Activated T-cell treated with anti-CD3 and anti-CD28 coated beads for 4 hours (primary cell): ENCODE measurements at places on chromosomes 3 and 15.
A peak's percentile ranks its signal among the peaks of the same experiment; 100 is the strongest.

- no peak for DNase-seq
These were observed 215.3 kb downstream of the ROBO2 start for GRCh38 chr3:77254967-77255831.

DNA sequence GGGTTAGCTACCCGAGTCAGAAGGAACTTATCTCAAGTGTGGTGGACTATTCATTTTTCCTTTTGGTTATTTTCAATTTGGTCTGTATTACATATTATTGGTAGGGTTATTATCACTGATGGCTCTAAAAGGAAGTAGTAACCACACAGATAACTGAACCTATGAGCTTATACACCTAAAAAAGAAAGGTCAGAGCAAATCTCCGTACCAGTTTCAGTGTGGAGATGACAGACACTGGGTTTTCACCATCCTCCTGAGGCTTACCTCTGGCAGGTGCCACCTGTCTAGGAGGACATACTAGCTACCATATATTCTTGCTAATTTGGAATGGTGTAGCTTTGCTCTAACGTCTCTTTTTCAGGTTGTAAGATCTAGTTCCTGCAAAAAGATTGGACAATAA lies 10.2 kb downstream of the GAP43 start:
- DNase-seq = no peak

- no peak for DNase-seq
These were observed 30.5 kb downstream of the CCDC32 start for GRCh38 chr15:40534371-40534770.

DNA sequence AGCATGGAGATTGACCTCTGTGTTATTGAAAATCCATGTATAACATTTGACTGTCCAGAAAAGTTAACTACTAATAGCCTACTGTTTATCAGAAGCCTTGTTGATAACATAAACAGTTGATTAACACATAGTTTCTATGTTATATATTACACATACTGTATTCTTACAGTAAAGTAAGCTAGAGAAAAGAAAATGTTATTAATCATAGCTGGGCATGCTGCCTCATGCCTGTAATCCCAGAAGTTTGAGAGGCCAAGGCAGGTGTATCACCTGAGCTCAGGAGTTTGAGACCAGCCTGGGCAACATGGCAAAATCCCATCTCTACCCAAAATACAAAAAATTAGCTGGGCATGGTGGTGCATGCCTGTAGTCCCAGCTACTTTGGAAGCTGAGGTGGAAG lies 163.3 kb downstream of the EPHA6 start:
- DNase-seq = no peak

DNA sequence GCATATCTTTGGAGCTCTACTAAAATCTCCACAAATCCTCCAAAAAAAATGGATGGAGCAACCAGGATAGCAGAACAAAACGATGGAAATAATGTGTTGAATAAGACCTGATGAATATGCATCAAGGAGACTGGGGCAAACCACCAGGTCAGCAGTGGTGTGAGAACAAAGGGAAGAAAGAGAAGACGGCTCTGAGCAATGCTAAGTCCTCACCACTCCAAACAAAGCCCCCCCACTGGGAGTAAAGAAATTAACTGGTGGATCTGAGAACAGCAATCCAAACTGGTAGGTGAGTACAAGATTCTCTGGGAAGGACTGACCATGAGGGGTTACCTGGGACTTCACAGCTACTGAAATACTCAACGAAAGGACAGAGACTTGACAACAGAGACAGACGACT lies 977.3 kb downstream of the TBL1XR1 start:
- DNase-seq = no peak

GRCh38 chr3:43345877-43346276 lies 59.5 kb downstream of the SNRK start:
- DNase-seq = no peak

- DNase-seq = no peak
These were observed 732 bp upstream of the CRTC3 start for GRCh38 chr15:90529011-90529370.

GRCh38 chr15:96166223-96167200 lies 164.0 kb upstream of the NR2F2 start:
- no peak for DNase-seq

DNA sequence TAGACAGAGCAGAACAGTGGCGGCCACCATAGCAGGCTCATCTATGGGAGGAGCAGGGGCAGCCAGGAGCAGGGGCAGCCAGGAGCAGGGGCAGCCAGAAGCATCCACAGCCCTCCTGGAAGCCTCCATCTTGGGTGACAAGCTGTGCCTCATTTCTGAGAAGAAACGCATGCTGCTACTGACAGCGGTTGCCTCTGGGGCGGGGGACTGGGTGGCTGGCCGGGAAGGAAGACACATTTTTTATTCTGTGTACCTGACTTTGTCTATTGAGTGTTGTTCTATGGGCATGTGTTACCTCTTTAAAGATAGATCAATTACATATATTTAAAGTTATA lies 71.5 kb upstream of the KLF13 start:
- DNase-seq = no peak

GRCh38 chr3:84547971-84548970 lies 410.5 kb upstream of the CADM2 start:
- no peak for DNase-seq

GRCh38 chr3:15347737-15348110 lies 15.3 kb upstream of the SH3BP5 start:
- DNase-seq = no peak

GRCh38 chr3:71407823-71408222 lies 175.7 kb downstream of the FOXP1 start:
- no peak for DNase-seq

DNA sequence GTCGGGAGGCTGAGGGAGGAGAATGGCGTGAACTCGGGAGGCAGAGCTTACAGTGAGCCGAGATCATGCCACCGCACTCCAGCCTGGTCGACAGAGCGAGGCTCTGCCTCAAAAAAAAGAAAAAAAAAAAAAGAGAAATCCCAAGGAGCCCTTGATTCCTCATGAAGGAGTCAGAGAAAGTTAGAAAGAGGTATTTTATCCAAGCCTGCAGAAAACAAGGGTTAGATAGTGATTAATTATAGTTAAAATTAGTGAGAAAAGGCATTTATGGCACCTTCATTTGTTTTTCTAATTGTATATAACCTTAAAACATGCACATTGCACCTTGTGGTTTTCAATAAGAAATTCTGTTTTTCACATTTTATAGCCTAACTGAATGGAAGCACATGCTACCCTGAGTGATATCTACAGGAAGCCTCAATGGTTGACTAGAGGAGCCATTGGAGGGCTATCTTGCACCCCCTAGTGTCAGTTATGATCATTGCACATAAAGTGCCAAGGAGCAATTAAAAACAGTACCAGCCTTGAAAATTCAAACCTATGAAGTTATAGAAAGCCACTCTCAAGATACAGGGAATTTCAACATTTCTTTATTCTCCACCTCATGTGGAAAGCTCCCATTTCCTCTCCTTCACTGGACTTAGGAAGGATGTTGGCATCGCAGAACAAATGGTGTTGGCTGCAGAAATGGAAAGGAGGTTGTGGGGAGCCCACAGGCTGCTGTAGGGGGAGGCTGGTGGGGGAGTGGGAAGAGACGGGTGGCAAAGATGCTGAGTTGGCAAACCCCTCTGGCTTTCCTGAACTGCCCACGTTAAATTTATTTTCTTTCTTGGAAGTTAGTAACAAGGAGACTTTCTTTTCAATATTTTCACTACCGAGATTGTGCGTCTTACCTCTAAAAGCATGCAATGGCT lies 48.5 kb downstream of the ITGA11 start:
- DNase-seq = peak; percentile 34

DNA sequence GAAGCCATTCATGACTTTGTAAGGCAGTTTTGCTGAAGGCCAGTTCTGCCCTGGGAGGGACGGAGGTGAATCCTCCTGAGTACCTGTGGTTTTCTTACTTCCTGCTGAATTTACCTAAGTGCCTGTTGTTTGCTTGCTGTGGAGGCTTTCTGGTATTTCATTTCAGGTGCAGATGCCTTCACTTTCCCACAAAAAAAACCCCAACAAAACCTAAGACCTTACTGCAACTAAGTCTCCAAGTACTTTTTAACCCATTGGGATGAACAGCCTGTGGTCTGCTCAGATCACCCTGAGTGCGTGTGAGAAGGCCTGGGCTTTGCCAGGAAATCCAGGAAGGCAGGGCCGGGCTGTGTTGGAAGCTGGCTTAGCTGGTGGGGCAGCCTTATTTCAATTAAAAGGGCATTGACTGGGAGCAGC lies 65.3 kb downstream of the IGF1R start:
- no peak for DNase-seq

DNA sequence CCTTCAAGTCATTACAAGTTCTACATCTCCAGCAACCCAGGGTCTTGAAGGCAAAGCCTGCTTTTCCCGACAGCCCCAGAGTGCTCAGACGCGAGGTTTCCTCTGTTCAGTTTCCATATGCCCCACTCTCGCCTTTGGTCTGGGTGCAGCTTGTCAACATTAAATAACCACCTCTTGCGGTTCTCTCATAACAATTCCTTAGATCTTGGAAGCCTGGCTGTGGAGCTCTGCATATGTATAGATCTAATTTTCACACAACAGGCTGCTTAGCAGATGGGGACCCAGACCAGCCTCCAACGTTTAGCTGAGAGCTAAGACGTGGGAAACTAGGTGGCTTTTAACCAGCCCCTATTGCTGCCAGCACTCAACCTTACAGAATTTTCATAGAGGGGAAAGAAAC lies 295.5 kb downstream of the RPLP1 start:
- no peak for DNase-seq

- no peak for DNase-seq
These were observed 98.7 kb downstream of the PLD1 start for GRCh38 chr3:171711461-171712170.

- DNase-seq = no peak
These were observed 4.4 kb downstream of the DALRD3 start for GRCh38 chr3:49013738-49014660.

DNA sequence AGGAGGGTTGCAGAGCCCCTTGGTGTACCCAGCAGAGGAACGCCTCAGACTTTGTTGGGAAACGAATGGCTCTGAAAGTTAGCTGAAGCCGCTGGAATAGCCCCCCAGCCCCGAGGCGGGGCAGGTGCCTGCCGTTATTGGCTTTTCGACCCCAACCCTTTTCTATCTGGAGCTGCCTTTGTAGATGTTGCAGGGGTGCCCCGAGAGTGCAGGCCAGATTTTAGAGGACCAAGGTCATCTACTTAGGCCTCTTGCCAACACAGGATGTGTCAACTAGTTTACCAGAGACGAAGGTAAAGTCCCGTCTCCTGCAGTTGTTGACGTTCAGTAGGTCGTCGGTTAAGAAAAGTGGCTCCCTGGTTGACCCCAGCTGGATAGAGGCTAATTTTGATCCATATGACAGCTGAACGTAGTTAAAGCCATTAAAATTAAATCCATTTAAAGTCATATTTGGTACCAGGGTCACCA lies 579 bp upstream of the UBE3A start:
- no peak for DNase-seq

DNA sequence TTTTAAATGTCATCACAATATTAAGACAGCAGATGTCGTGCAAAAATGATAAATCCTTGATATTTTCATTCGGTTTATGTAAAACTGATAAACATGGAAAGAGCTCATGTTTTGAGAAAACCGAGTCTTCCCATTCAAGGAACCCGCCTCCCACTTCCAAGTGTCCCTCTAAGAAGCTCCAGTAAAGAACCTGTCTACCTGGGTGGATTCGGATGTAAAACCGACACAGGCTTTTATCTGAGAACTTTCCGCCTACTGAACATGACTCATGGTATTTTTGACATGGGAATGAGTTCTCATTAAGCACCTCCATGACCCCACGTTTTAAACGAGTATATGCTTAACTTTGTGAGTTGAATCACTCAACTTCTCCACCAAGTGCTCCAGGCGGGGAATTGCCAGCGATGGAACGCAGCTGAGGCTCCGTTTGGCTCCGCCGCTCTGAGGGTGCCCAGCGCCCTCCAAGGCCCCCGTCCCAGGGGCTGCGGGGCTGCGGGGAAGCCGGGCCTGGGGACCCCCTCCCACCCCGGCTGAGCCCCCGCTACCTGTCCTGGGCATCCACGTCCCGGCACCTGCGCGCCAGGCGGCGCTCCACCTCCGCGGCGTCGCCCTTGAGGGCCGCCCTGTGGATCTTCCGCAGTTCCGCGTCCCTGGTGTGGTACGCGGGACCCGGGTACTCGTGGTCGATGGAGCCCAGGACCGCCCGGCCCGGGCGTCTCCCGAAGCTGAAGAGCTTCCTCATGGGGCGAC lies 119.9 kb downstream of the LMLN start:
- peak; percentile 16 for DNase-seq

DNA sequence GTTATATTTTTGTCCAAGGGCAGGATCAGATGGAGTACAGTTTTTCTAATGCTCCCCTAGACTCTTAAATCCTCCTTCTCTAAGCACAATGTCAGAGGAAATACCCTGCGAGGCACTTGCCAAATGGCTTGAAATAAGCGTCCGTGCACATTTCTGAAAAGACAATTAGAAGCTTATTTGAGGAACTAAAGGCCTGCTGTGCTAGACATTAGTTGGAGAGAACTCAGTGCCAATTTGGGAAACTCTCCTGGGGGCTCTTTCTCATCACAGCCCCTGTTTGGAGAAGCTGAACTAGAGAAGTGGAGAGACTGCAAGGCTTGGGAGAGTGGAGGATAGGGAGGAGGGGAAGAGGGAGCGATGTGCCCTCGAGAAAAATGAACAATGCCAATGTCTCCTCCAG lies 247.6 kb upstream of the C2CD4B start:
- no peak for DNase-seq

DNA sequence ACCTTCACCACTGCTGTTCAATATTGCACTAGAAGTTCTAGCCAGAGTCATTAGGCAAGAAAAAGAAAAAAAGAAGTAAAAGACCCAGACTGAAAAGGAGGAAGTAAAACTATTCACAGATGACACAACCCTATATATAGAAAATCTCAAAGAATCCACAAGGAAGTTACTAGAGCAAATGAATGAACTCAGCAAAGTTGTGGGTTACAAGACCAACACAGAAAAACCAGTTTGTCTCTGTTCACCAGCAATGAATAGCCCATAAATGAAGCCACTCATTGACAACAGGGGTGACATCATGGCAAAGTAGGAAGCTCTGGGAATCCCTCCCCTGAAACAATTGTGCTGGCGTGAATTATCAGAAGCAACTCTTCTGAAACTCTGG lies 4.6 kb downstream of the CFAP100 start:
- no peak for DNase-seq

DNA sequence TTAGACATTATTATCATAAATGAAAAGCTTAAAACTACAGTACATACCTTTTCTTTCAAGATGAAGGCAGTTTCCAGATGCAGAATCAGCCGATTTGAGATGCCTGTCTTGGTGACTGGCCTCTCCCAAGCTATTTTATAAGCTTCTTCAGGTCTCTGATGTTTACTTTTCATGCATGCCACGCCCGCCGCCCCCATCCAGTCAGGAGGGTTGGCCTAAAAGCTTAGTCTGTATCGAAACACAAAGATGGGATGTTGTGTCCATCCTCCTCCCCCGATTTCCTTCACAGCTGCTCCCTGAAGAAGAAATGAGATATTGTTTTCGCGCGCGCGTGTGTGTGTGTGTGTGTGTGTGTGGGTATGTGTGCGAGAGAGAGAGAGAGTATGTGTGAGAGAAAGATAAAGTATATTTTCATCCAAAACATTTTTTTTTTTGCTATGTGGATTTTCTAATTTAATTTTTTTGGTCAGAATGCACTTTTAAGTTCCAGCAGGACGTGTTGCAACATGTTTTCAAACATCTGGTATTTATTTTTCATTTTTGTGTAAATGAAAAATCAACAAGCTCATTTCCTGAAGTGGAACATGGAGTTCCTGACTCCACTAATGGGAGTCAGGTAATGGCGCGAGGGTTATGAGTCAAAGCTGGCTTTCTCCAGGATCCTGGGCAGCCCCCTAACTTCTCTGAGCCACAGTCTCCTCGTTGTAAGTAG lies at the start of gene APOD:
TSS of gene APOD (minus strand) at position 110 of the 712 bp plus-strand sequence. CDS start 4,479 bp downstream, outside the sequence.
- no peak for DNase-seq
